ENCODE measurements at places on chromosomes 16 and 17. TPM values are rescaled to one million over a fixed set of nuclear protein-coding genes. Genes with fewer than 3 reads are reported as not detected.

Gene CDH15
- total RNA-seq: 0.10 TPM

- no peak for DNase-seq
Observed at GRCh38 chr17:40354221-40355122, 10.1 kb downstream of the GJD3 start.

Gene STX1B
- 0.37 TPM for total RNA-seq

GRCh38 chr16:86630471-86630870 is 52.1 kb downstream of the FOXL1 start:
- peak; percentile 46 for DNase-seq

GRCh38 chr16:8929086-8929748 is 34.5 kb downstream of the USP7 start:
- DNase-seq: no peak

Gene UMOD
- total RNA-seq: not detected

DNA sequence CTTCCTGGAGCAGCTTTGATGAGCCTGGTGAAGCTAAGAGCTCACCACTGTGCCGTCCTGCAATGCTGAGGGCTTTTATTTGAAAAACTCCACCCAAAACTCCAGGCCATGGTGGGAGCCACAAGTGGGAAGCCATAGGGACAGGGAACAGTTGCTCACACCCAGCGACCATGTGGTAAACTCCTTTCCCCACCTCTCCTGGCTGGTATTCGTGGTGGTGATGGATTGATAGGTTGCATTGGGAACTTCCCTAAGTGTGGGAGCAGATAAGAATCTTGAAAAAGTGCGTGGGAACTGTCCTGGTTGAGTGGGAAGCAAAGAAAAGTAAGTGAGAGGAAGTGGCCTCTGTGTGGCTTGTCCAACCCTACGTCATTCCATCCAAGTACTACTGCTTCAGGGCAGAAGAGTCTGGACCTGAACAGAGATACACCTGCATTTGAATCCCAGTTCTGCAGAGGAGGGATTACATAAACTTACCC is at the start of gene CCL1:
TSS of gene CCL1 (minus strand) at position 51 of the 479 bp plus-strand sequence. CDS start 72 bp downstream, outside the sequence.
- DNase-seq: no peak

DNA sequence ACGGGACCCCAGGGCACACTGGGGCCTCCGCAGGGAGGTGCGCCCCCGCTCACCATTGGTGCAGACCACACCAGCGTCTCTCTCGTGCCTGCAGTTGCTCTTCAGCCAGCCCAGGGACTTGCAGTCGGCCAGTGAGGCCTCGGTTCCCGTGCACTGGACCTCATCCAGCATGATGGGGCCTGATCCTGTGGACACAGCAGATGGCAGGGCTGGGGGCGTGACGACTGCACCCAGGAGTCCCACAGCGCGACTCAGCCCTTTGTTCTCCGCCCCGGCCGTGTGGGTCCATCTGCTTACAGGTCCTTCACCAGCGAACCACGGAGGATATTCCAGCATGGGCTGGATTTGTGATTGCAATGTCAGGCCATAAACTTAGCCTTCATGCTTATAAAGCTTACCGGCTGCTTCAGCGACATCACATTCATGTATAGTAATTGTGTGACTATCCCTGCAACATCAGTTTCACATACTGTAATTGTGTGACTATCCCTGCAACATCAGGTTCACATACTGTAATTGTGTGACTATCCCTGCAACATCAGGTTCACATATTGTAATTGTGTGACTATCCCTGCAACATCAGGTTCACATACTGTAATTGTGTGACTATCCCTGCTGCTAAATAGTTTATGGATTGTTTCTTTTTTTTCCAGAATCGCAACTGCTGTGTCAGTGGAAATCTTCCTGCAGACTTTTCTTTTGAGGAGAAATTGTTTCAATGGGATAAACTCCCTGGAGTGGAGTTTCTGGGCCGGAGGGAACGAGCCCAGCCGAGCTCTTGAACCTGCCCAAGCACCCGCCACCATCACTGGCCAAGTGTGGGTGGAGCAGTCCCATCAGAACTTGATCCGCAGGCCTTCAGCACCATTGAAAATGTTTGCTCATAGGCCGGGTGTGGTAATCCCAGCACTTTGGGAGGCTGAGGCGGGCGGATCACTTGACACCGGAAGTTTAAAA is 4.8 kb downstream of the LGALS3BP start:
- DNase-seq: no peak

Gene HOXB4
- 0.20 TPM for total RNA-seq

DNA sequence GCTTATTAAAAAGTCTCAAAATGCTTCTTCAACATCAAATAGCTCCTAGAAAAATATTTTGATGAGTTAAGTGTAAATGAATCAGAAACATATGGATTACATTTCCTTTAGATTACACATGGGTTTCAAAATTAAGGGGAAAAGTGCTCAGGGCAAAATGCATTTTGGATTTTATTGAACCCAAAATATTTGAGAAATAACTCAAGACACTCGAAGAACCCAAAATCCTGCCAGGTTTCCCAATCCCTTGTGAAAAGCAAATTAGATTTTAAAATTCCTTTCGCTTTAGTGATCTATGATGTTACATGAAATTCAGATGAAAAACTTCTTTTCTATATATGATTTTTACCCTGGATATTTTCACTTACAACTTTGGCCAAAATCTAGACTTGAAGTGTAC is 847.4 kb upstream of the SOX9 start:
- DNase-seq: no peak

Gene ZG16
- total RNA-seq: not detected

Gene MAP3K14
- total RNA-seq: 10.1 TPM

- no peak for DNase-seq
Observed at GRCh38 chr17:1554751-1555540, 7.6 kb downstream of the PITPNA start.

Gene MT4
- not detected for total RNA-seq

GRCh38 chr17:61368832-61369450 is 30.7 kb upstream of the TBX2 start:
- no peak for DNase-seq

GRCh38 chr16:12543700-12544476 is 259.8 kb downstream of the CPPED1 start:
- DNase-seq: peak; percentile 60

Gene CX3CL1
- total RNA-seq: 1.0 TPM

DNA sequence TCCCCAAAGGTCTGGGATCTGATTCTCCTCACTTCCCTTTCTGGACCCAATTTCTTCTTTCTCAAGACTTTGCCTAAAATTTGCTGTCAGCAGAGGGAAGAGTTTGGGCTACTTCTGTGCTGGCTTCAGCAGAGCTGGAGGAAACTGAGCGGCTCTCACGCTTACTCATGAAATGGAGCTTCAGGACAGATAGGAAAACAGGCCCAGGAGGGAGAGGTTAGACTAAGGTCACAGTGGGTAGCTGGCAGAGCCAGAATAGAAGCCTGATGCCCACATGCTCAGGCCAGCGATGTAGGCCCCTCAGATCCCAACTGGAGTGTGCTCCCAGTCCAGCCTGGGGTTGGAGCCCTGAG is 593 bp downstream of the SLC38A7 start:
- peak; percentile 34 for DNase-seq

DNA sequence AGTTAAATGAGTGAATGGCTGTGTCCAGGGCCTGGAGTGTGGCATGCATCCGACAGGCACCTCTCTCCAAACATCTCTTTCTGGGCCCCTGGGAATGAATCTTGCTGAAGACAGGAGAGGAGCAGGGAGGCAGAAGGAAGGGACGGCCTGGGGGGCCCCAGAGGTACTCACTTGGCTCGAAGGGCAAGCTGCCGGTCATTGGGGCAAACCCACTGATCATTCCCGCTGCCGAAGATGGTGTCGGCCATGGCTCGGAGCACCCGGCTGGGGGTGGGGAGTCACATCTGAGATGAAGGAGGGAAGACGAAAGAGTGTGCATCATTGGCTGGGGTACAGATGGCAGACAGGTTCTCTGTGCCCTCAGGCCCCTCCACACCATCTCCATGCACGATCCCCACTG is 25.3 kb downstream of the RPH3AL start:
- DNase-seq: no peak

GRCh38 chr17:57920916-57921703 is 34.1 kb downstream of the CUEDC1 start:
- DNase-seq: peak; percentile 55

DNA sequence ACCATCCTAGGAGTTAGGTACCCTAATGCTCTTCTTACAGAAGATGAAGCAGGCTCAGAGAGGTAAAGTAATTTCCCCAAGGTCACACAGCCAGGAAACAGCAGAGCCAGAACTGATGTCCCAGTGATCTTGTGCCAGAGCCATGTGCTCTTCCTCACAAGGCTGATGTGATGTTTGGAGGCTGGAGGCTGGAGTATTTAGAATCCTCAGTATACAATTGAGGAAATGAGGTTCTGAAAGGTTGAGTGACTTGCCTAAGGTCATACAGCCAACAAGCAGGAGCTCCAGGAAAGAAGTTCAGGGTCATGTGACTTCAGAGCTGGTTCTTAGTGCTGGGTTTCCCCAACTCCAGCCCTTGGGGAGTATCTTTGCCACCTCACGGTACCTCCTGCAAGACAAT is 18.5 kb downstream of the ITPRIPL2 start:
- no peak for DNase-seq

Data from M059J (cell line).